ENCODE measurements at places on chromosomes 1 and 21.

- no peak for DNase-seq
Measured at GRCh38 chr1:110875216-110875731, 2.3 kb downstream of the CD53 start.

DNA sequence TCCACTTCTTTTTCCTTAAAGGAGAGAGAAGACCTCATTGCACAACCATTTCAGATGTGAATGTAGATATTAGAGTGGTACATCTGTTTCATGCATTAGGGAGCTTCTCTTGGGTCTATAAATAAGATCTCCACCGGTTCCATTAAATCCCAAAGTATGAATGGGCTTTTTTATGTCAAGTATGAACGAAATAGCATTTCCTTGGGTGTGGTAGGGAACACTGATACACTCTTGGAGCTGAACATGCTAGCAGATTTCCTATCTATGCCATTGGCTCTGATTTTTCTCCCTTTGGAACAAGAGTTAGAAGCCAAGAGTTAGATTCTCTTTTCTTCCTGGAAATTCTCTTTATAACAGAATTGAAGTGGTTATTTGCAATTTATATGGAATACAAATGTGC lies 245.6 kb upstream of the ADAMTS5 start:
- DNase-seq, result no peak

DNA sequence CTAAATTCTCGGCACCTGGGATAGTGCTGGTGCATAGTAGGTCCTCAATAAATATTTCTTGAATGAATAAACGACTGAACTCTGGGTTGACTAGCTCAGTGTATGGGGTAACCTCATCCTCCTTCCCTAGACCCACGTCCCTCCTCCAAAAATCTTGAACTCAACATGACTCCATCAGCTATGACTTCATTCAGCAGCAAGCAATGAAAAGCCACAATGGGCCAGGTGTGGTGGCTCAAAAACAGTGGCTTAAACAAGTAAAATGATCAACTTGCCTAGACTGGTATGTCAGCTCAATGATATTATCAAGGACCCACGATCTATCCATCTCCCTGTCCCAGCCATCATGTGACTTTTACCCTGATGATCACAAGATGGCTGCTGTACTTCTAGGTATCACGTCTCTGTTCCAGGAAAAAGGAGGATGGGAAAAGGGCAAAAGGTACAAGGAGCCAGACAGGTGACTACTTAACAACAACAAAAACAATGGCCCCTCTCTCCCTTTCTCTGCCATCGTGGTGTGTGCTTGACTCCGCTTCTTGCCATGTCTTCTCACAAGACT lies 13.0 kb upstream of the PAQR7 start:
- no peak for DNase-seq

- DNase-seq, result no peak
Measured at GRCh38 chr1:204564835-204565234, 48.6 kb downstream of the MDM4 start.

GRCh38 chr1:38481871-38482826 lies 377.4 kb downstream of the RRAGC start:
- DNase-seq, result no peak

- no peak for DNase-seq
Measured at GRCh38 chr1:225121095-225121494, 191.6 kb downstream of the DNAH14 start.

DNA sequence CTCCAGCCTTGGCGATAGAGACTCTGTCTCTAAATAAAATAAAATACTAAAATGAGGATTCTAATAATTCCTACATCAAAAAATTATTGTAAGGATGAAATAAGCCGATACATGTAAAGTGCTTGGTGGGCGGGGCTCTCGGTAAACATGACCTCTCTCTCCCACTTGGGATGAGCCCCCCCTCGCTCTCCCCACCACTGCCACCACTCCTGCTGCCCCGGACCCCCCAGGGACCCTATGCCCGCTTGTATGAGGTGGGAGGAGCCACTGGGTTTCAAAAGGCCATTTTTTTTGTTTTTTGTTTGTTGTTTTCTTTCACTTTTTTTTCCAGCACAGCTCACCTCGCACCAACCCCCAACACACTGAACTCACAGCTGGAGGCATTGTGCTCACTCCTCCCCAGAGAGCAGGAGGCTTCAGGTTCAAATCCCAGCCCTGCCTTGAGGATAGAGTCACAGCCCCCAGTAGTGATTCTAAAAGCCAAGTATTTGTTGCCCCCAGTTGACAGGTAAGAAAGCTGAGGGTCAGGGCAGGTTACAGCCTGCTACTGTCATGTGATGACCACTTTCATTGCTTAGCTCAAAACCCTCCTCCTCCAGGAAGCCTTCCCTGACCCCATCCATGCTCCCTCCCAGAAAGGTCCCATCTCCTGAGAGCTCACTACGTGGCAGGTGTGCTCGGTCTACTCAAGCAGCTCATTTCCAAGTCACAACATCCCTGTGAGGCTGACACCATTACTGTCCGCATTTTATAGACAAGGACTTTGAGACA lies 4.2 kb downstream of the SDC3 start:
- no peak for DNase-seq

DNA sequence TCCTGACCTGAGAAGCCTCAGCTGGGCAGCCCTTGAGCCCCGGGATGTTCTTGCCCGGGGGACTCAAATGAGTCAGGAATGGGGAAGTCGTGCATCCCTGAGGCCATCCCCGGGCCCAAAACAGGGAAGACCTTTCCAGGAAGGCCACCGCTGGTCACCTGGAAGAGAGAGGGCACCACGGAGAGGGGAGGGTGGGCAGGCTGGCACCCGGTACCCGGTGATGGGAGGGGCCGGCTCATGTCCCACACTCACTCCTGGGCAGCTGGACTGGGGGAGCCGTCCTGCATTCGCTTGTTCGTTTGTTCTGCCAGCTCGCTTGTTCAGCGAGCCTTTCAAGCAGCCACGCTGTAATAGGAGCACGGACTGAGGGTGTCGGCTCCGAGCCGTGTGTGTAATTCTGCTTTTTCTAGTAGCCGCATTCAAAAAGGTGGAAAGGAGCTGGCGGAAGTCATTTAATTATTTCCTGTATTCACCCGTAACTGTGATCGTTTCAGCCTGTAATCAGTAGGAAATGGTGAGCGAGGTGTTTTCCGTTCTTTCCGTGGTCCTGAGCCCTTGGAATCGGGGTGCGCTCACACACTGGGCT lies 48.4 kb upstream of the CCDC27 start:
- DNase-seq, result no peak

DNA sequence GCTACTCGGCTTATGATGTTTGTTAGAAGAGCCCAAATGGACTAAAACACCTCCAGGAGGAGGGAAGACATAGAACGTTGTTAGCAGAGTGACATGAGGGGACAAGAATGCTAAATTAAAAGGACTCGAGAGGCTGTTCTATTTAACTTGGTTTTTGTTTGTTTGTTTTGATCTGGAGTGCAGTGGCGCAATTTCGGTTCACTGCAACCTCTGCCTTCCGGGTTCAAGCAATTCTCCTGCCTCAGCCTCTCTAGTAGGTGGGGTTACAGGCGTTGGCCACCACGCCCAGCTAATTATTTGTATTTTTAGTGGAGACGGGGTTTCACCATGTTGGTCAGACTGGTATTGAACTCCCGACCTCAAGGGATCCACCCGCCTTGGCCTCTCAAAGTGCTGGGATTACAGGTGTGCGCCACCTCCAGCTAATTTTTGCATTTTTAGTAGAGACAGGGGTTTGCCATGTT lies 5.1 kb upstream of the HNRNPU start:
- no peak for DNase-seq

GRCh38 chr1:93042187-93043056 lies 36.7 kb upstream of the MTF2 start:
- DNase-seq, result no peak

- DNase-seq, result no peak
Measured at GRCh38 chr1:80066060-80066459, 1059.5 kb upstream of the ADGRL4 start.

DNA sequence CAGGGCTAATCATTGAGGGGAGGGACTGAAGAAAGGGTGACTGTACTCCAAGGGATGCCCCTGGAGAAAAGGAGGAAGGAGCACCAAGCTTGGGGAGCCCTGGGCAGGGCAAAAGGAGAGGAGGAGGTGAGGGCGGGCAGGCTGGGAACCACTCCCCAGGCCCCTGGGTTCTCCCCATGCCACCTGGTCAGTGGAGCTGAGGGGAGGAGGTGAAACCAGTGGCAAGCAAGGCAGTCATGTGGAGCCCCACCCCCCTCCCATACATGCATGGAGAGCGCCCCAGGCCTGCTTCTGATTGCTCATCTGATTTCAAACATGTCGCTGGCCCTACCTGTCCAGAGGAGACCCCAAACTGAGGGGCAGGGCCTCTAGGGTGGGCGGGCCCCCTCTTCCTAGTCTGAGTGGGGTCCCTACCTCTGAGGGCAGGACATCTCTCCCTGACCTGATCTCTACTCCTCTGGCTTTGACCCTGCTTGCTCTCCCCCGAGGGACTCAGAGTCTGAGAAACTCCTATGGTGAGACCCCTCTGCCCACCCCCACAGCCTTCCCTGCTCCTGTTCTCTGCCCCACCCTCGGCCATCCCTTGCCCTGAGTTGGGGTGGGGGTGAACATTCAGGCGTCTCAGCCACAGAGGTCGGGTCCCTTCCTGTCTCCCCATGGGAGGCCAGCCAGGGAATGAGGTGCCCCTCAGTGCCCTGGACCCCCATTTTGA lies 18.6 kb downstream of the INSRR start:
- DNase-seq, result no peak

- no peak for DNase-seq
Measured at GRCh38 chr1:229263254-229263653, 7.7 kb upstream of the RAB4A start.

GRCh38 chr21:34061983-34062382 lies 11.4 kb upstream of the MRPS6 start:
- no peak for DNase-seq

GRCh38 chr1:184753117-184753516 lies 1.5 kb downstream of the EDEM3 start:
- no peak for DNase-seq

GRCh38 chr1:40954626-40955025 lies 24.9 kb upstream of the CTPS1 start:
- no peak for DNase-seq

- DNase-seq, result no peak
Measured at GRCh38 chr1:232428036-232428645, 201.8 kb downstream of the SIPA1L2 start.

- no peak for DNase-seq
Measured at GRCh38 chr1:4494558-4494957, 159.9 kb upstream of the AJAP1 start.

GRCh38 chr1:153544453-153545066 lies 1.0 kb downstream of the S100A4 start:
- DNase-seq, result no peak

DNA sequence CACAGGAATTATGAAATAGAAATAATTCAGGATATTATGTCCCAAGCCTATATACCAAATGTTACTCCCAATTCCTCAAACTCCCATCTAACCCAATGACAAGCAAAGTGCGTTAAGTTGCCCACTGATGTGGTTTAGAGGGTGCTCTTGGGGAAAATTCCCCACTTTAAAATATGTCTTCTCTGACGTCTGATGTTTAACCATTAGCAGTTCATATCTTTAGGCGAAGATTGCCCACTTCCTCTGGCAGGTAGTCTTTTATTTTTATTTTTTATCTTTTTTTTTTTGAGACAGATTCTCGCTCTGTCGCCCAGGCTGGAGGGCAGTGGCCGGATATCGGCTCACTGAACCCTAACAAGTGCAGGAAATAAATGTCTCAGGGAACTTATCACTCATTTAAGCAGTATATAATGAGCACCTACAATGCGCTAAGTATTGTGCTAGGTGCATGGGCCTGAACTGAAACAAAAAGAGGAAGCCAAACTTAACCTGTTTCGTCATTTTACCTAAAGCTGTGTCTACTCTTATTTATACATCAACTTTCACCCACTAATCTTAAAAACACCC lies 1.3 kb upstream of the LYST start:
- DNase-seq, result no peak

DNA sequence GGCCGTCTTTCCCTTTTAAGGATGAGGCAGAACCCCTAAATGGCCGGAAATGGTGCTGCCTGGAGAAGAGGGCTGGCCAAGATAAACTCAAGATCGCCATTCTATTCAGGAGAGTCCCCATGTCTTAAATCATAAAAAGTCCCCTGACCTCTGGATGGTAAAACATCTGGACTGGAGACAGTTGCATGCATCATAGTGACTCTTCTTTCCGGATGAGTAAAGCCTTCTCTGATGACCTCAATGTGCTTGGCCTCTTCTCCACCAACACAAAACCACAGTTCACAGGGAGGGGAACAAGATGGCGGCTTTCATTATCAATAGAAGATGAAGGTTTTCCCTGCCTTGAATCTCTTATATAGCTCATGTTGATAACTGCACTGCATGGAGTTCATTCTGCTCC lies 27.5 kb upstream of the H6PD start:
- no peak for DNase-seq

- no peak for DNase-seq
Measured at GRCh38 chr1:15001317-15001915, 152.1 kb upstream of the TMEM51 start.

DNA sequence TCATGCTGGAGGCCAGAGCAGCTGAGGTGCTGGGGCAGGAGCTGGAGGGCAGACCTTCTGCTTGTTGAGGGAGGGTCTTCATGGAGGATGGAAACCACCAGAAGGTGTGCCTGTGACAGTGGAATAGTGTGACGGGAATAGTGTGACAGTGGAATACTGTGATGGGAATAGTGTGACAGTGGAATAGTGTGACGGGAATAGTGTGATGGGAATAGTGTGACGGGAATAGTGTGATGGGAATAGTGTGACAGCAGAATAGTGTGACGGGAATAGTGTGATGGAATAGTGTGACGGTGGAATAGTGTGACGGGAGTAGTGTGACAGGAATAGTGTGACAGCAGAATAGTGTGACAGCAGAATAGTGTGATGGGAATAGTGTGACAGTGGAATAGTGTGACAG lies 325.1 kb downstream of the HHAT start:
- DNase-seq, result no peak

DNA sequence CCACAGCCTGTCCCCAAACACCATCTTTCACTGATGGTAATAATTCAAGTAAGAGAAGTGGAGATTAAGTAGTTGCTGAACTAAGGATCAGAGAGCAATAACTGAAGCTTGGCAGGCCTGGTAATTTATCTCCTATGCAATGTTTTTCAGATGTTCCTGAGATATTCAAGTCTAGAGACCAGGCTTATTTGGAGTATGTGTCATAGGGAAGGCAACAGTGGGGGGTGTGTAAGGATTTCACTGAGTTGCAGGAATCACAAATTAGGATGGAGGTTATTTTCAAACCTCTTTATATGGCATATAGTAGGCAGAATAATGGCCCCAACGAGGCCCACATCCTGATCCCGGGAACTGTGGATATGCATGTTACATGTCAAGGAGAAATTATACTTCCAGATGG lies 171.7 kb downstream of the KCNJ6 start:
- DNase-seq, result no peak

DNA sequence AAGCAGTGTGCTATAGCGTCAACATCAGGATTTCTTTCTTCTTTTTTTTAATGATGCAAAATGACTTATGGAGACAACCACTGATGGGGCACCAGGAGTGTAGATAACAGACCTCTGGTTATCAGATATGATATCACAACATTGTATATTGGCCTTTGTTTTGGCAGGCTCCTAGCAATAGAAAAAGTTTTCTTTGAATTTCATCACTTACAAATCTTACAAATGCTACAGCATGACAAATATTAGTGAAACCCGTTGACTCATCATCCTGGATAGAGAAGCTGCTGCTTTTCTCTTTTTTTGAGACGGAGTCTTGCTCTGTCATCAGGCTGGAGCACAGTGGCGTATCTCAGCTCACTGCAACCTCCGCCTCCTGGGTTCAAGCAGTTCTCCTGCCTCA lies 92.9 kb downstream of the LTN1 start:
- no peak for DNase-seq

- DNase-seq, result no peak
Measured at GRCh38 chr1:84301785-84302385, 377 bp downstream of the SAMD13 start.

Measured in stimulated activated CD4-positive, alpha-beta T cell treated with anti-CD3 and anti-CD28 coated beads, Interleukin-1b, Interleukin-23, amount 100 ng/mL, for 1 hour (primary cell).